T1000 (cell line): ENCODE measurements at places on chromosomes 11 and 22.

- DNase-seq, result peak; percentile 95
Measured at GRCh38 chr11:67353317-67354074, at the start of gene POLD4. TSS of gene POLD4 (minus strand) at chr11:67353546. CDS start at chr11:67353399, 147 bp downstream.

GRCh38 chr11:2443881-2444820, at the start of gene TRPM5:
TSS of gene TRPM5 (minus strand) at chr11:2444514. CDS start at chr11:2423036, 21,478 bp downstream.
- no peak for DNase-seq

DNA sequence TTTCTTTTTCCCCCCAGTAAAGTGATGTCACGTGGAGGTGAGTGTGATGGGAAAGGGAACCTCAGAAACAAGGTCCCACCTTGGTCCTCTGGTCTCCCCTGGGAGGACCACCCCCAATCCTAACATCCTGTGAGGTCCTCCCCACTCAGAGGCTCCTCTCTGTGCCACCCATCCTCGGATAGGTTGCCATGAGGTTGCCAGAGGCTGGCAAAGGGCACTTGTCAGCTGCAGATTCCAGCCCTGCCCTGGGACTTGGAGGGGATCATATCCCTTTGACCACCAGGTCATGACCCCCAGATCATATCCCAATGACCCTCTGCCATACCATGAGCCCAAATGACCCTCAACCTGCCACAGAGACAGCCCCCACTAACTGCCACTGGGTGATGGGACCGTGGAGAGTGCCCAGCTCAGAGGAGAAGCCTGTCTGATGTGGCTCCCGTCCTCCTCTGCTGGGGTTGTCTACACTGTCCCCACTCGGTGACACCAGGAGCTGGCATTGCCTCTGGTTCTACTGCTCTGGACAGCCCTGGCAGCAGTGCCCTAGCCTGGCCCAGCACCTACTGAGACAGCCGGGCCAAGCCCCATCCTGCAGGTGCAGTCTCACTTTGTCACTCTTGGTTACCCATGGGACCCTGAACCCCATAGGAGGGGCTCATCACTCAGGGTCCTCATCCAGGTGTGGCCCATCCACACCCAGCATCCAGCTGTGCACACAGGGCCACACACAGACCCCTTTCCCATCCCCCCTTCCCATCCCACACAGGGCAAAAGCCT, 90.2 kb upstream of the KCNQ1OT1 start:
- DNase-seq, result no peak

- peak; percentile 16 for DNase-seq
Measured at GRCh38 chr11:124740277-124740882, 638 bp downstream of the NRGN start.

DNA sequence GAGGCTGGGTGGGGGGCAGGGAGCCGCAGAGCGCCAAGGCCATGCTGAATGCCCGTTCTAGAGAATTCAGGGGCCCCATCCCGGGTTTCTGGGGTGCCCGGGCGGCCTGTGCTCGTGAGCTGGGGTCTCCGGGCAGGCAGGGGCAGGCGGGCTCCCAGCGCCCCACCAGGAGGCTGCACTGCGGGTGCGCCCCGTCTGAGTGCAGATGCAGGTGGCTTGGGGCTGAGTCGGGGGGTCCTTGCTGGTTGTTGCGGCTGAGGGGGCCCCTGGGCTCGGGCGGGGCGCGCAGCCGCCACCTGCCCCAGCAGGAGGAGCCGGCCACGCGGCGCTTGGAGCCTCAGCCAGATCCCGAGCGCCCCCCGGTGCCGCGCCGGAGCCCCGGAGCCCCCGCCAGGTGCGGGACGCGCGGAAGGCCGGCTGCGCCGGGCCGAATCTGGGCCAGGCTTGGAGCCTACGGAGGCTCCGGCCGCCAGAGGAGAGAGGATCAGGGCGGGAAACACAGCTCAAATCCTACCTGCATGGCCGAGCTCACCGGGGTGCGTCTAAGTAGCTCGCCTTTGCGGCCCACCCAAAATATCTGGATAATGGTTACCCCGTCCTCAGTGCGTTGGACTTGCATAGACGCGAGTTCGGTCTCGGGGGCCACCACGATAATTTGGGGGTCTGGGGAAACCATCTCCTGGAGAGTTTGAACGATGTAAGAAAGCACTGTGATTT, 590 bp upstream of the IGF2 start:
- DNase-seq, result no peak

- no peak for DNase-seq
Measured at GRCh38 chr11:73577496-73577917, 20.4 kb downstream of the FAM168A start.

DNA sequence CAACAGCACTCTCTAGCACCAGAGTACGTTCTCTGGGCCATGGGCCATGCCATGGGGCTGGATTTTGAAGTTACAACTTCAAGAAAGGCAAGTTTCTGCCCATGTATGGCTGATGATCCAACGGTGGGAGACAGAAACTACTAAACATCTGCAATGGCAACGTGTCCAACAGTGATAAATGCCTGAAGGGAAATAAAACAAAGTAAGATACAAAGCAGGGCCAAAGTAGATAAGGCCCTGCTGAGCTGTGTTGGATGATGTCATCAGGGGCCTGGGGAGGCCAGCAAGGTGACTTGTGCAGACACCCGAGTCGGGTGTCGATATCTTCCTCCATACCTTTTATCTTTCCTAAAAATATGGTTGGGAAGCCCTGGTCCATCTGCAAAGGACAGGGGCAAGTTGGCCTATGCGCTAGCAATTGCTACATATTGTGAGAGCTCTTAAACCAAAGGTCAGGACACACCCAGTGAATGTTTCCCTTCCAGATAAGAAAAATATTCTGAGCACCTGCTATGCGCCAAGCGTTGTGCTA, 487.2 kb downstream of the MN1 start:
- no peak for DNase-seq

DNA sequence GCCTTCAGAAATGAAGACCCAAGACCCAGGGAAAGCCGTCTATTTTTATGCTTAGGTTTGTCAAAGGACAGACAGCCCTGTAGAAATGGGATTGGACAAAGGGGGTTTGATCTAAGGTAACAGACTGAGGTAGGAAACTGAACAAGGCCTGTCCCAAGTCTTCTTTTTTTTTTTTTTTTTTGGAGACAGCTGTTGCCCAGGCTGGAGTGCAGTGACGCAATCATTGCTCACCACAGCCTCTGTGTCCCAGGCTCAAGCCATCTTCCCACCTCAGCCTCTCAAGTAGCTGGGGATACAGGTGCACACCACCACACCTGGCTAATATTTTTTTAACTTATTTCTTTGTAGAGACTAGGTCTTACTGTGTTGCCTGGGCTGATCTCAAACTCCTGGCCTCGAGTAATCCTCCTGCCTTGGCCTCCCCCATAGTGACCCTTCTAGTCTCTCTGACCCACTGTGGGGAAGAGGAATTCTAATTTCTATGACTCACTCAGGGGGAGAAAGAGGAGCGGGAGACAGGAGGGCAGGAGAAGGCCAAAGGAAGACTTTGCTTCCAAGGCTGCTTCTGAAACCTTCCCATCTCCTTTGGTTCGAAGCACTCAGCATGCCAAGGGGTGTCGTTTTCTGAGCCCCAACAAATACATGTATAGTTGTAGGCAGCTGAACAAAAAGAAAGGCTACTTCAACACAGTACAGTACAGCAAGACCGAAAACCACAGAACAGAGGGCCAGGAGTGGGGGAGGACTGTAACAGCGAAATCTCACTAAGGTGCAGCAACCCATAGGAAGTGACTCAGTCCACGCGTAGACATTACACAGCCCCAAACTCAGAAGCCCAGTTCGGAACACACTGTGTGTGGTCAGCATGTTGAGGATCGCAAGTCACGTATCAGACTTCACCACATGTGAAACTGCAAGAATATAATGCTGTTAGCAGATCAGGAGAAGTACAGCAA, 872 bp downstream of the TMA7B start:
- no peak for DNase-seq

DNA sequence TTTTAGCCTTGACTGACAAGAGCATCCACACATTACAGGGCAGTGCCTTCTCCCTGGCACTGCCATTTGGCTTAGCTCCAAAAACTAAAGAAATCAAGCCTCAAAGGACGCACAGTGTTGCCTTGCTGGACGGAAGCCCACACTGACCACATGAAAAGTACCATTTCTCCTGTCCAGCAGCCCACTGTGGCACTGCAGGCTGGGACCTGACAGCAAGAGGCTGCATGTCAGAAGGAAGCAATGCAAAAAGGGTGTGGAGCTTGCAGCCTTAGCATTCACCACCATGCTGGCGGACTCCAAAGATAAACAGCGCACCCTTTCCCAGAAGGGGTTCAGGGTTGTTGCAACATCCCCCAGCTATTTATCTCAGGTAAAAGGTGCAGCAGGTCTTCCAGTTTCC, 109.3 kb upstream of the BMAL1 start:
- DNase-seq, result no peak
